Astrocyte (in vitro differentiated cells and primary cell): ENCODE measurements at places on chromosomes 7 and 10.

- H3K27ac ChIP-seq: no peak overlapping the region
- H3K4me1 ChIP-seq: no peaks in the 10 kb centered on the region
- peaks cover 3% of the 10 kb centered on the region for H3K27me3 ChIP-seq
- DNase-seq: no peak
- H3K4me3 ChIP-seq: no peak overlapping the region
- H3K36me3 ChIP-seq: no peaks in the 10 kb centered on the region
Measured at GRCh38 chr7:43071604-43072003, 40.8 kb upstream of the HECW1 start.

DNA sequence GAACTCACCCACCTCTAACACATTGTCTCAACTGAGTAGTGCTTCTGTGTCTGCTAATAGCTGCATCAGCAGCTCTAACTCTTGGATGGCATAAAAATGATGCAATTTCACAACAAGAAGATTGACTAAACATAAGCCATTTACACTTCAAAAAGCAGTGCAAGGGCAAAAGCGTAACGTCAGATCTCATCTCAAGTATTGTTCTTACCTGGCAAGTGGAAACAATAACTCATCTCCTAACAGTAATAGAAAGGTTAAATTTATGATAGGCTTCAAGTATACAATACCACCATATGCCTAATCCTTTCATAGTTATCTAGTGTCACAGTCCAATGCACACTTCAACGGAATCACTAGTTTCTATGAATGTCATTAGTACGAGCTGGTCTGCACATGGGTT, 14.8 kb downstream of the TPK1 start:
- no peaks in the 10 kb centered on the region for H3K36me3 ChIP-seq
- no peak overlapping the region for H3K4me3 ChIP-seq
- peaks cover 7% of the 10 kb centered on the region for H3K4me1 ChIP-seq
- H3K27me3 ChIP-seq: no peaks in the 10 kb centered on the region
- no peak overlapping the region for H3K27ac ChIP-seq
- no peak for DNase-seq

DNA sequence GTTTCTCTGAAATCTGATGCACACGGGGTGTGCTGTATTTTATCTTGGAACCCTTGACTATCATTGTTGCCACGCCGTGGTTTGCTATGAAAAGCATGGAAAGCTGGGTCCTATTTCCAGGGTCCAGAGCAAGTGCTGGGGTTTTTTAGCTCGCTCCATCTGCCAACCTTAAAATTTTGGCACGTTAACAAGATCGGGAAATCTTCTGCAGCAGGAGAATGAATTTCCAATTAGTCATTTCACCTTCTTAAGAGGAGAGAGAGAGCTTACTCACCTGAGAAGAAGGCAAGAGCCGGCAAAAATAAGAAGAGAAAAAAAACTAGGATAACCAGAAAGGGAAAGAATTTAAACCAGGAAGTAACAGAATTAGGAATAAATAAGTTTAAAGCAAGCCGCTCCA, 223.6 kb upstream of the CELF2 start:
- peak overlapping the region; percentile 48 for H3K4me3 ChIP-seq
- peak overlapping the region; percentile 88 for H3K27ac ChIP-seq
- peaks cover 4% of the 10 kb centered on the region for H3K27me3 ChIP-seq
- DNase-seq: peak; percentile 74

DNA sequence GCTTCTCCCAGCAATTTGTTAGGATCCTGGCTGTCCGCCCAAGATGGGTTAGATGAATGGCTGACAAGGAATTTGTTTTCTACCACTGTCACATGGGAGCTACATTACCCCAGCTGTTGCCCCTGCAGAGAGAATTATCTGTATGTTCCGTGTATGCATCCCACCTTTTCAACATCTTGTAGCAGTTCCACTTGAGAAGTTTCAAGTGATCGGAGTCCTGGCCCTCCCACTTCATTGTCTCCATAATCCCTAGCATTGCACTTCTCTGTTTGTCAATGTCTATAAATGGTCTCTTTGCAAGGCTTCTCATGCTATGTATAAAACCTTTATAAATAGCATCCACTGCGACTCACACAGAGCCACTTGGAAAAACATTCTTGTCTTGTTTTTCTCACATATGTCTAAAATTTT, 972.5 kb downstream of the CNTNAP2 start:
- H3K27ac ChIP-seq: no peak overlapping the region
- H3K27me3 ChIP-seq: no peaks in the 10 kb centered on the region
- DNase-seq: no peak
- H3K36me3 ChIP-seq: no peaks in the 10 kb centered on the region
- no peaks in the 10 kb centered on the region for H3K4me1 ChIP-seq
- no peak overlapping the region for H3K4me3 ChIP-seq

DNA sequence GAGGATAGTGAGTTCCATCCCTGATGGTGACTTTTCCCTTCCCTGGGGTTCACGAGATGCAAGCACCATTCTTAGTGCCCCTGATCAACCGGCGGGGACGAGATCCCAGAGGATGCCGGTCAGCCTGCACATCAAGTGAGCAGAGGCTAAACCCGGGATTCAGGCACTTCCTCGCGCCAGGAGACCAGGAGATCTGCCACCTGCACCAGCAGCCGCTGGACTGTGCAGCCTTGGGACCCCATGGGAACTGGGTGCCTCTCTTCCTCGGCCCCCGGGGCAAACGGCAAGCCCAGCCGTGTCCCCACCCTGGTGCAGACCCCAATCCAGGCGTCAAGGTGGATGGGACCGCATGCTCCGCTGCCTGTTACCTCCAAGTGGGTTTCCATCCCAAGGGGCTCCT, 88.5 kb downstream of the TCERG1L start:
- no peak overlapping the region for H3K27ac ChIP-seq
- no peak for DNase-seq
- H3K4me1 ChIP-seq: no peaks in the 10 kb centered on the region
- no peak overlapping the region for H3K4me3 ChIP-seq

GRCh38 chr7:100891568-100892247, 2.2 kb upstream of the UFSP1 start:
- DNase-seq: peak; percentile 27
- no peak overlapping the region for H3K27ac ChIP-seq
- H3K4me1 ChIP-seq: peaks cover 40% of the 10 kb centered on the region
- peaks cover 14% of the 10 kb centered on the region for H3K36me3 ChIP-seq

GRCh38 chr7:12431886-12432556, 28.4 kb upstream of the VWDE start:
- no peak overlapping the region for H3K4me3 ChIP-seq
- H3K4me1 ChIP-seq: no peaks in the 10 kb centered on the region
- H3K27ac ChIP-seq: no peak overlapping the region
- H3K27me3 ChIP-seq: no peaks in the 10 kb centered on the region

DNA sequence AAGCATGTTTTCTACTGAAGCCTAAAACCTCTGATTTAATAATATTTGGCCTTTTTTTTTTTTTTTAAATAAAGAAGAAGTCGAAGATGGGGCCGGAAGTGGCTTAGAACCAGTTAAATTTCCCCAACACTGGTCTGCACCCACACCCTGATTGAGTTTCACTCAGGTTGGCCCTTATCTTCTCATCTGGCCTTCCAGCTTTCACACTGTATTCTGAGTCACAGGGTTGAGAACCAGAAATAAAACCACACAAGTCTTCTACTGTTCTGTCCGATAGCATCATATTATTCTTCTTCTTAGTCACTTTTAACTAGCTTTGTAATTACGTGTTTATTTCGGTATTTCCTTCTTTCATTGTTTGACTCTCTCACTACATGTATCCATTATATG, 9.9 kb downstream of the ZNF365 start:
- H3K36me3 ChIP-seq: no peaks in the 10 kb centered on the region
- H3K4me1 ChIP-seq: peaks cover 41% of the 10 kb centered on the region
- no peaks in the 10 kb centered on the region for H3K27me3 ChIP-seq
- peak overlapping the region; percentile 92 for H3K27ac ChIP-seq
- peak overlapping the region; percentile 15 for H3K4me3 ChIP-seq

DNA sequence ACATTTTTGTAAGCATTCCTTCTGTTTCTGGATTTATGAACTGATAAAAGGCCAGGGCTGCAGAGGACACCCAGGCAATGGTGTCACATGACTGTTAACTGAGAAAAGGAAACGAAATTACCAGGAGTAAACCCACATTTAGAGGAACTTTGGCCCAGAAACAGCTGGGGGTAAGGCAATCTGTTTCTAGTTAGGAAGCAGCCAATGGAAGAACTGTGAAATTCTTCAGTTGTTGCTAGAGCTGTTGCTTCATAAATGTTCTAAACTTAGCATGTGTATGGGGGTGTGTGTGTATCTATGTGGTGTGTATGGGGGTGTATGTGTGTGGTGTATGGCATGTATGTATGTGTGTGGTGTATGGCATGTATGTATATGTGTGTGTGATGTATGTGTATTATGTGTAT, 11.8 kb upstream of the PDCD4 start:
- peak; percentile 26 for DNase-seq
- H3K27ac ChIP-seq: no peak overlapping the region
- H3K36me3 ChIP-seq: no peaks in the 10 kb centered on the region
- H3K27me3 ChIP-seq: no peaks in the 10 kb centered on the region
- H3K4me3 ChIP-seq: no peak overlapping the region
- H3K4me1 ChIP-seq: no peaks in the 10 kb centered on the region

- no peak overlapping the region for H3K4me3 ChIP-seq
- peaks cover 7% of the 10 kb centered on the region for H3K27me3 ChIP-seq
- DNase-seq: no peak
- H3K27ac ChIP-seq: no peak overlapping the region
- H3K36me3 ChIP-seq: no peaks in the 10 kb centered on the region
- no peaks in the 10 kb centered on the region for H3K4me1 ChIP-seq
Measured at GRCh38 chr10:6583447-6583846, 3.4 kb upstream of the PRKCQ start.

DNA sequence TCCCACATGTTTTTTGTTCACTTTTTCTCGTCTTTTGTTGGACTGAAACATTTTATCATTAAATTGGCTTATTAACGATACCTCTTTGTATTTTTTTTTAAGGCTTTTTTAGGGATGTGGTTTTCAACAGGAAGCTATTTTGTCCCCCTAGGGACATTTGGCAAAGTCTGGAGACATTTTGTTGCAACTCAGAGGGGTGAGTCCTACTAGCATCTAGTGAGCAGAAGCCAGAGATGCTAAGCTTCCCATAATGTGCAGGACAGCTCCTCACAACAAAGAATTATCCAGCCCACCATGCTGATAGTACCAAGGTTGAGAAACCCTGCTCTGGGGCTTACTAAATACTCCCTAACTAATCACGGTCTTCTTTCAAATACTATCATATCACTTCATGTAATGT, 63.2 kb downstream of the ATE1 start:
- no peak overlapping the region for H3K4me3 ChIP-seq
- H3K27ac ChIP-seq: no peak overlapping the region
- peaks cover 4% of the 10 kb centered on the region for H3K36me3 ChIP-seq
- no peak for DNase-seq

GRCh38 chr7:157320608-157320980, 16.2 kb upstream of the DNAJB6 start:
- H3K36me3 ChIP-seq: no peaks in the 10 kb centered on the region
- H3K4me1 ChIP-seq: peaks cover 7% of the 10 kb centered on the region
- no peak overlapping the region for H3K27ac ChIP-seq
- peak; percentile 43 for DNase-seq

DNA sequence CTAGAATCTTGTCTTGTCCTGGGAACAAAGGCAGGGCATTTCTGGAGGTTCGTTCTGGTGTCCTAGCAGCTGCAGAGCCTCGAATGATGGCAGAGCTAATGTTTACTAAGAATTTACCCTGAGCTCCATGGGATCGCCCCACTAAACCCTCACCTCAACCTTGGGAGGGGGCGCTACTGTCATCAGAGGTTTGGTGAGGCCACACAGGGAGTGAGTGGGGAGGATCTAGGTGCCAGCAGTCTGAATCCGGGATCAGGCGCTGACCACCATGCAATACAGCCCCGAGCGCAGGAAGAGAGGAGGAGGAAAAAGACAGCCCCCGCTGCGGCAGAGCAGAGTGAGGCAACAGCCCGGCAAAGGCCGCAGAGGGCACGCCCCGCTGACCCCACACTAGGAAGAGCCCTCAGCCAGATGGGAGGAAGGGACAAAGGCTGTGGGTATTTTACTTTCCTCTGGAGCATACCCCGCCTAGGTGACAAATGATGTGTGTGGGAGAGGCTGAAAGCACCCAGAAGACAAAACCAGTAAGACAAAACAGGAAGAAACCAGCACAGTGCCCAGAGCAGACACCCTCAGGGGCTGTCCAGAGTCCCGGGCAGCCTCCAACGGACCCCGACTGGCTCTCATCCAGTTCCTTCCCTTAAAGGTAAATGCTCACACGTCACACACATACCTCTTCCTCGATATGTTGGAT, 103.5 kb downstream of the FAM53B start:
- peaks cover 6% of the 10 kb centered on the region for H3K4me1 ChIP-seq
- DNase-seq: no peak
- H3K4me3 ChIP-seq: no peak overlapping the region
- H3K36me3 ChIP-seq: no peaks in the 10 kb centered on the region
- no peaks in the 10 kb centered on the region for H3K27me3 ChIP-seq

- H3K4me3 ChIP-seq: no peak overlapping the region
- peaks cover 5% of the 10 kb centered on the region for H3K4me1 ChIP-seq
- no peak for DNase-seq
- no peaks in the 10 kb centered on the region for H3K36me3 ChIP-seq
Measured at GRCh38 chr10:119867317-119867716, 5.3 kb downstream of the MCMBP start.

GRCh38 chr7:30379131-30379530, 94.7 kb downstream of the ZNRF2 start:
- H3K4me3 ChIP-seq: no peak overlapping the region
- DNase-seq: peak; percentile 35
- H3K36me3 ChIP-seq: no peaks in the 10 kb centered on the region
- H3K4me1 ChIP-seq: no peaks in the 10 kb centered on the region
- H3K27me3 ChIP-seq: no peaks in the 10 kb centered on the region

- peaks cover 11% of the 10 kb centered on the region for H3K4me1 ChIP-seq
- DNase-seq: no peak
- H3K4me3 ChIP-seq: no peak overlapping the region
- H3K27ac ChIP-seq: no peak overlapping the region
- H3K36me3 ChIP-seq: no peaks in the 10 kb centered on the region
Measured at GRCh38 chr7:16745645-16746044, 7.9 kb upstream of the TSPAN13 start.

GRCh38 chr10:71856619-71857018, 5.6 kb upstream of the PSAP start:
- H3K27ac ChIP-seq: no peak overlapping the region
- peaks cover 21% of the 10 kb centered on the region for H3K4me1 ChIP-seq
- H3K27me3 ChIP-seq: no peaks in the 10 kb centered on the region
- no peak overlapping the region for H3K4me3 ChIP-seq
- H3K36me3 ChIP-seq: no peaks in the 10 kb centered on the region

- no peak overlapping the region for H3K27ac ChIP-seq
- no peak for DNase-seq
- H3K27me3 ChIP-seq: no peaks in the 10 kb centered on the region
- H3K4me3 ChIP-seq: no peak overlapping the region
Measured at GRCh38 chr7:128794020-128794419, 2.3 kb downstream of the CCDC136 start.

DNA sequence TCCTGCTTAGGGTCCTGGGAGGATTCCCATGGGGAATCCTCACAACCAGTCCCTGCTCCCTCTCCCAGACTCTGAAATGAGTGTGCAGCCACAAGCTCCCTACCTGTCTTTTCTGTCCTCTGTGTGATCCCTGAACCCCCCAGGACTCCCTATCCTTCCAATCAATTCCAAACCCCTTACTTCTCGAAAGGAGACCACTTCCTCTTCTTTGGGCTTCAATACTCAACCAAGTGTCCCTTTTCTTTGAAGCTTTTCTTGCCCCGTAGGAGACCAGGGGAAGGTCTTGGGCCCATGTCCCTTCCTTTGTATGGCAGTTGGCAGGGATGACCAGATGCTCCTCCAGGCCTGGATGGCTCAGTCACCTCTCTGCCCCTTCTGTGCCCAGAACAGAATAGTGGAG, 1.7 kb downstream of the AEBP1 start:
- H3K27ac ChIP-seq: no peak overlapping the region
- H3K27me3 ChIP-seq: no peaks in the 10 kb centered on the region
- H3K4me1 ChIP-seq: peaks cover 22% of the 10 kb centered on the region
